ENCODE measurements at places on chromosomes 7 and 10.

DNA sequence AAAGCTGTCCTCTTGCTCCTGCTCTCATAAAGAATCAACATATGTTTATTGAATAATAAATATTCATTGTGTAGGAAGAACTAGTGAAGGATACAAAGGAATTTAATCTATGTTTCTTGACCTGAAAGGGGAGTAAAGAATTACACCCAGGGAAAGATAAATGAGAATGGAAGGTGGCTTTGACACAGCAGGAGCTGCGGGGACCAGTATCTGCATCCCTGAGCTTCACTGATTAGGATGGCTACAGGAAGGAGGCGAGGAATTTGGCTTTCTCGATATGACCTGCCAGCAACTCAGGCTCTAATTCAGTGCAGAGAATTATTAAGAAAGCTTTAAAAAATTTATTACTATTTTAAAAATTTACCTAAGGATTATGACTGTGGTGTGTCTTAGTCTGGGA lies 194.6 kb downstream of the SEC23IP start:
- no peak for DNase-seq

DNA sequence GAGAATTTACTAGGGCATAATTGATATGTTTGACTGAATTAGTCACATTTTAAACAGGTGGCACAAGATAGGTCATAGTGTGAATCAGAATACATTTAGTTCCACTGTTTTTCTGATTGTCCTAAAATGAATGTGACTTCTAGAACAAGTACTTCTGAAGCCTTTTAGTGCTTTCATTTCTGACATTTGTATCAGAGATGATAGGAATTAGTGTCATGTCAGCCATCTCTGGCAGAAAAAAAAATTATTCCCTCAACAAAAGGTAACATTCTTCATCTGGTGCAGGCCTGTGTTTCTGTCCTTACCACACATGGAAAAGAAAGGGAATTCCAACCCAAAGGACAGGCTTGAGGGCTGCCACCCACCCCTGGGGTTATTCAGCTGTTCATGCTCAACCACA lies 21.3 kb downstream of the GRM8 start:
- no peak for DNase-seq

GRCh38 chr10:76582531-76582930 lies 1055.1 kb downstream of the KCNMA1 start:
- DNase-seq: no peak

- no peak for DNase-seq
These were observed 342.1 kb downstream of the BMPER start for GRCh38 chr7:34247468-34247867.

DNA sequence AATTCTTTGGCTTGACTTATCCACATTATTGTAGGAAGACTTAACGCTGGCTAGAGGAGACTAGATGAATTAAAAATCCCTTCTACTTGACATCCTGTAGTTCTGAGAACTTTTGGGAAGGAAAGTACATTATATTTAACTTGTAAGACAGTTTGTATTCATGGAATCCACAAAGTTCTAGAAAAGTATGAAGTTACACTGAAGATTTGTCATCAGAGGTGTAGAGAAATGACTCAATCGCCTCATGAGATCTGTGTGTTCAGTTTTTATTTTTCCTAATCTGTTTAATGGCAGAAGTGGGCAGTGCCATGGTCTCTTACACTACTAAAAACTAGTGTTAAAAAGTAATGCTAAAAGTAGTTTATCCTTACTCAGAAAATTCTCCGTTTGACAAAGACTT lies 89.1 kb upstream of the SMIM30 start:
- no peak for DNase-seq
